H1 (cell line): ENCODE measurements at places on chromosomes 1 and 21. TPM values are rescaled to one million over a fixed set of nuclear protein-coding genes. Genes with fewer than 3 reads are reported as not detected.

Gene LRRC39
- total RNA-seq: 0.38 and 0.39 TPM in 2 replicates

Gene SPEN
- total RNA-seq: 47.6 and 52.1 TPM in 2 replicates

Gene BRDT
- total RNA-seq: not detected in 2 replicates

Gene RIMKLA
- 5.8 TPM in 2 replicates for total RNA-seq

Gene UMODL1
- total RNA-seq: not detected in 2 replicates

Gene C8A
- not detected in 2 replicates for total RNA-seq

Gene PCSK9
- total RNA-seq: 32.3 and 33.8 TPM in 2 replicates

Gene FGR
- 0.22 and 0.36 TPM in 2 replicates for total RNA-seq

Gene SLC25A44
- total RNA-seq: 23.4 and 31.4 TPM in 2 replicates

Gene EPHA2
- total RNA-seq: 28.4 and 33.6 TPM in 2 replicates

Gene PSMB2
- total RNA-seq: 88.2 and 91.4 TPM in 2 replicates

Gene NFASC
- 10.4 and 15.2 TPM in 2 replicates for total RNA-seq

Gene OR2M3
- total RNA-seq: not detected in 2 replicates

Gene LCE3D
- total RNA-seq: not detected in 2 replicates

Gene PBX1
- total RNA-seq: 118 and 124 TPM in 2 replicates
